ENCODE measurements at places on chromosomes 6 and 20.

DNA sequence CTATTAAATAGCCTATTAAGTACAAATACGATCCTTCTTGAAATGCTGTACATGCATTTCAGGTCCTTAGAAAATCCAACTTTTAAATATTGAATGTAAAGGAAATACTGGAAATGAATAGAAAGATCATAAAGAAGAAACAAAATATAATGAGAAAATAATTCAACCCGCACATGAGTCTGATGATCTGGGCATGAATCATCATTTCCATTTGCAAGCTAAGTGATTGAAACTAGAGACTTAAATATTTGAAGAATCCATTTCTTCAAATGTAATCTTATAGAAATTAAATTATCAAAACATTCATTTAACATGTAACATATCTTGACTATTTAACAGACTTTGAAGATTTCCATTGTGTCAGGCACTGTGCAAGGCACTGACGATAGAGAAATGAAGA, 977.0 kb downstream of the TFAP2A start:
- DNase-seq = no peak

- DNase-seq = no peak
Measured at GRCh38 chr6:84882768-84883766, 118.7 kb upstream of the TBX18 start.

DNA sequence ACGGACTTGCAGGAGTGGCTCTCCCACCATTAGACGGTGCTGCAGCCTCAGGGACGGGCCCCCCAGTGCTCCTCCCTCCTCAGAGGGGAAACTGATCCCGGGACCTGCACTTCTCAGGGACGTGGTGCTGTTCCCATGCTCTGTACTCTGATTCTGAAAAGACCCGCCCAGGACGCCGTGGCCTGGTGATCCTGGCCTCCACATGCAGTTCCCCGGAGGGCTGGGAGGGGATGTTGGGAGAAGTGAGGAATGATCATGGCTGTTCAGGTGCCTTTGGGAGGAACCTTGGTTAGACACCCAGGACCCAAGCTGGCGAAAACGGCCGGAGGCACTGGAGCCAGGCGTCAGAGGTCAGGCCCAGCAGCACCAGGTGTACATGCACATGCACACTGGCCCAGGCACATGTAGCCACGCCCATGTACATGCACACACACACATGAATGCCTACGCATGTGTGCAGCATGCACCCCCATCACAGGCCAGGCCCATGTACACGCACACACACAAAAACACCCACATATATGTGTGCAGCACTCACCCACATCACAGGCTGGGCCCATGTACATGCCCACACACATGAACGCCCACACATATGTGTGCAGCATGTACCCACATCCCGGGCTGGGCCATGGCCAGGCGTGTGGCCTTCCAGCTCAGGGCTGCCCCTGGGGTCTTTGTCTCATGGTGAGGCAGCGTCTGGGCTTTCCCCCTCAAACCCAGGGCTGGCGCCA, 52.6 kb upstream of the DACT2 start:
- no peak for DNase-seq

- DNase-seq = no peak
Measured at GRCh38 chr20:4774207-4774606, 52.5 kb downstream of the PRND start.

DNA sequence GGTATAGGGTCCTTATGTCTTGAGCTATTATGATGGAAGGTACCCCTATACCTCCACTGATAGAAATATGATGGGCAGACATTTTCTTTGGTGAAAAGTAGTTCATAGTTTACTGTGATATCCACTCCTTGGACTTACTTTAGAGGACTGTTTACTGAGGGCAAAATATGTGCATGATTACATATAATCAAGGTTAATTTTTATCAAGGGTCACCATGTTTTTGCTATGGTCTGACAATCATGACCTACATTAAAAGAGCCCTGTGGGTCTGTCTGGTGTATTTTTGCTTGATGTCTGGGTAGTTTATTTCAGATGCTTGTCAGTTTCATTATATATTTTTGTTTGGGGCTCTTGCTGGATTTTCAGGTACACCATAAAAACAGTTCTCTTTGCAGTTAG, 40.1 kb downstream of the CDKAL1 start:
- no peak for DNase-seq

- no peak for DNase-seq
Measured at GRCh38 chr6:18263418-18264218, 712 bp downstream of the DEK start.

GRCh38 chr6:90428514-90428913, 131.9 kb upstream of the BACH2 start:
- no peak for DNase-seq

DNA sequence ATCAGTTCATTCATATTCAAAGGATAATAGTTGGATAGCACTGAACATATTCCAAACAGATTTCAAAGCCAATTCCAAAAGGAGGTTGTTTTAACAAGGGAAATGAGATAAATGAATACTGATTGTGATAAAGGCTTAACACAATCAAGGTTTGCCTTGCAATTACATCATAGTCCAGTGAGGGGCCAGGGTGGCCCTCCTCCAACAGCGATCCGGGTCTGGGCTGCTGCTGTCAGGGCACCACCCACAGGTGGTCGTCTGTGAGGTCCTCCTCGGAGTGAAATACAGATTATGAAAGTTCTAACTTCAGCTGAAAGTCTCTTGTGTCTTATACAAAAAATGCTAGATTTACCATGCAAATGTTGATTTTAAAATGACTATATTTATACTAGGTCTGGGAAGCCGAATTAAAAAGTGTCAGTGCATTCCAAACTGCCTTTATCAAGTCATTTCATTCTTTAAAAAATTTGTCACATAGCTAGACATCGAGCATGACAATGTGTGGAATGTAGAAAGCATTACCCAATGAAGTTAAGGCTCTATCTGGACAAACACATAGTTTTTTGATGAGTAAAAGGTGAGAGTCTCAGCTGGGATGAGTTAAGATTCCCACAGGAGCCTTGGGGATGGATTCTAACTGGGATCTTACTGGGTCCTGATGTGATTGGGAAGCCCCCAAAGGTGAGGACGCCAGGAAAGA, 65.9 kb upstream of the SLC22A23 start:
- no peak for DNase-seq

- DNase-seq = no peak
Measured at GRCh38 chr6:157258878-157259277, 64.4 kb downstream of the TMEM242 start.

GRCh38 chr6:136468711-136469110, 81.5 kb downstream of the MAP7 start:
- DNase-seq = no peak

- DNase-seq = no peak
Measured at GRCh38 chr6:2968600-2969135, 2.7 kb downstream of the SERPINB6 start.

GRCh38 chr6:39228992-39229767, at the start of gene KCNK5:
Gene KCNK5 (minus strand): TSS chr6:39229475. CDS start chr6:39229111, 364 bp downstream.
- peak; percentile 81 for DNase-seq

DNA sequence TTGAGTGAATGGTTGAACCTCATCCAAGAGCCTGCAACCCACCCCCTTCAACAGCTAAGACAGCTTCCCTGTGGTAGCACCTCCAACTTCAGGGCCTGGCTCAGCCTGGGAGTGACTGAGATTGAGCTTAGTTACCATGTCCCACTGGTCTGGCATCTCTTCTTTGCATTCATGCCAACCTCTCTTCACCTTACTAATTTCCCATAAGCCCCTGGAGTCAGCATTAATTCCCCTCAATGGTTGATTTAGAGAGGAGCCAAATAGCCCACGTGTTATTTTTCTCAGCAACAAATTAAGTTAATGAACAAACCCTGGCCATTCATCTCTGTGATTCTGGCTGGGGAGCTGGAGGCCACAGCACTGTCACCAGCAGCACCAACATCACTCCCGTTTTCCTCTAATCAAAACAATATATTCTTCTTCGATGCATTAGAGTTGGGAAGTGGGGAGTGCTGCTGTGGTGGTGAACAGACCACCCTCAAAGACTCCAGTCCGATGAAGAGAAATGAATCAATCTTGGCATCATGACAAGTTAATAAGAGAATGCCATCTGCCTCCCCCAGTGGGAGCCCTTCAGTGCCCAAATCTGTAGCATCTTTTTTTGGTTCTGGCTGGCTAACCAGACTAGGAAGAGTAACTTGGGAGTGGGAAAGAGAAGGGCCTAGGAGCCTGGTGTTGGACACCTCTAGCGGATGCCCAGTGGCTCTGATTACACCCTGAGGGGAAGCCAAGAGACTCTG, 316.9 kb upstream of the RNF24 start:
- DNase-seq = no peak

- DNase-seq = no peak
Measured at GRCh38 chr20:2559279-2559626, 22.9 kb downstream of the TMC2 start.

GRCh38 chr6:167275436-167275835, 15.7 kb upstream of the UNC93A start:
- DNase-seq = no peak

DNA sequence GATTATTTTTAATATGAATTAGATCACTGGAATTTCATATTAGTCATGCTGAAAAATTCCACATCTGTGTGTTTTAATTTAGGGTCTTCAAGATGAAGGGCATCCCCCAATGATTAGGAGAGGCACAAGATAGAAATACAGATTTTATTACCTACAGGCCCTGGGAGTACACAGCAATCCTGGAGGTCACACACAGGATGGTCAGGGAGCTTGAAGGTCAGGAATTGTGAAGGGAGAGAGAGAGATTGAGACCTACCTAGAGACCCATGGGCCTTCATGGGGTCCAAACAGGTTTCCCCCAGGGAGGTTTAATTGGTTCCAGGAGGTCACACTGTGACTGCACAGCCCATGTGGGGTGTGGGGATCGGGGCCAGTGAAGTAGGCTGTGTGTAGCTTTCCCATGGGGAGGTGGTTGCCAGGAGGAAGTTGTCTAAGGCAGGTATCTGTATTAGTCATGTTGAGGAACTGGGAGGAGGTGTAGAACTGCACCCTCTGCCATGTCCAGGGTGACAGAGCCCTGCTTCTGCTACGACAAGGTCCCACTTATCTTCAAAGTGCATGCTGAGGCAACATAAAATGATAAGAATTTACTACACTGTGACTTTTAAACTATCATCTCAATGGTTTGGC, 18.3 kb downstream of the SNX9 start:
- DNase-seq = no peak

DNA sequence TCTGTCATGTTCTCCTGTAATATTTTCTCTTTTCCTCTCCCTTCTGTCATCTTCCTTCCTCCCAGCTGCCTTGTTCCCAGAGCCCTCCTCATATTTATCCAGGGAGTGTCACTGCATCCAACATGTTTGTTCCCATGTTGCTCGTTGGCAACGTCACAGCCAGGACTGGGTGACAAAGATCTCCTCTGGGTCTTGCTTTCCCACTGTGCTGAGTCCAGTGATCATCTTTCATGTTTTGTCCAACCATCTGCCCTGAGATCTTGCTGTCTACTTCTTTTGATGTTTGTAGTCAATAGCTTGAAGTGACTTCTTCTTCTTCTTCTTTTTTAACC, 26.6 kb downstream of the FARS2 start:
- DNase-seq = no peak

DNA sequence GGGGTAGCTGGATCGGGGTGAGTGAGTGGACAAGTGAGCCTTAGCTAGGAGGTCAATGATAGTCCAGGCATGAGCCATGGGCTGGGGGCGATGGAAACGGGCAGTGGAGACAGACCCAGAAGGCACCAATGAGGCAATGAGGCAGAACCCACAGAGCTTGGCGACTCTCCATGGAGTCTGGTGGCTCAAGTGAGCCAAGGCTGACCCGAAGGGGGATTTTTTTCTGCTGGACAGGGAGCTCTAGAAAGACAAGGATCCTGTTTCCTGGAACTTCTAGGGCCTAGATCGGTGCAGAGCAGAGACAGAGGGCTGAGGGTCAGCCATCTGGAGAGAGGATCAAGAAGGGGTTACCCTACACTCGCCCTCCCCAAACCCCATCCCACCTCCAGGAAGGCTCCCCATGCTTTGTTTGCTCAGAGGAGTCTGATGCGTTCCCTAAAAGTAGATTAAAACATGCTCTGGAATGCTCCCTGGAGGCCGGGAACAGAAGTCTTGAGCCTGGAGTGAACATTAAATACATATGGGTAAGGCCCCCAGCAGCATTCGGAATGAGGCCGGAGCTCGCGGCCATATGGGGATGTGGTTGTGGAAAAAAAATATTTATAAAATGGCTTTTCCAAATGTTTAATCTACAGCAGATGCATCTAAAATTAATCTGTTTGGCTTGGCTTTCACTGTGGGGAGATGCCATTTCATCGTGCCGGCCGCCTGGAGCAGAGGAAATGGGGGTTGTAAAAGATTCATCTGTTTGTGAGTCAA, 237.8 kb upstream of the PMEPA1 start:
- DNase-seq = no peak

- DNase-seq = no peak
Measured at GRCh38 chr6:54135665-54136369, 24.6 kb downstream of the MLIP start.

DNA sequence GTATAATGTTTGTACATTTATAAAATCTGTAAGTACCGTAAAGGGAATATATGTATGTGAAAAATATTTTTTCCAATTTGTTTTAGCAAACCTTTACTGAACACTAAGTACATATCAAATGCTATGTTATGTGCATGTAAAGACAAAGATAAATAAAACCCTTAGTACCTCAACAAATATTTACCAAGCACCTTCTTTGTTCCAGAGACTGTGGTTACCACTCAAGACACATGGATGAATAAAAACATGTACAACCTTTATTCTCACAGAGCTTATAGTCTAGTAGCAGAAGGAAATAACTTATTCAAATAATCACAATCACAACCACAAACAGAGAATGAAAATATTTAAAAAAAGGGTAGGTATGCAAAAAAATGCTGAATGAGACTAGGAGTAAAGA, 17.5 kb downstream of the TMX4 start:
- DNase-seq = no peak

- DNase-seq = no peak
Measured at GRCh38 chr20:25421102-25421501, 13.6 kb downstream of the GINS1 start.

- DNase-seq = no peak
Measured at GRCh38 chr6:55220961-55221360, 46.6 kb downstream of the HCRTR2 start.

- no peak for DNase-seq
Measured at GRCh38 chr6:160899671-160900430, 91.7 kb upstream of the MAP3K4 start.

DNA sequence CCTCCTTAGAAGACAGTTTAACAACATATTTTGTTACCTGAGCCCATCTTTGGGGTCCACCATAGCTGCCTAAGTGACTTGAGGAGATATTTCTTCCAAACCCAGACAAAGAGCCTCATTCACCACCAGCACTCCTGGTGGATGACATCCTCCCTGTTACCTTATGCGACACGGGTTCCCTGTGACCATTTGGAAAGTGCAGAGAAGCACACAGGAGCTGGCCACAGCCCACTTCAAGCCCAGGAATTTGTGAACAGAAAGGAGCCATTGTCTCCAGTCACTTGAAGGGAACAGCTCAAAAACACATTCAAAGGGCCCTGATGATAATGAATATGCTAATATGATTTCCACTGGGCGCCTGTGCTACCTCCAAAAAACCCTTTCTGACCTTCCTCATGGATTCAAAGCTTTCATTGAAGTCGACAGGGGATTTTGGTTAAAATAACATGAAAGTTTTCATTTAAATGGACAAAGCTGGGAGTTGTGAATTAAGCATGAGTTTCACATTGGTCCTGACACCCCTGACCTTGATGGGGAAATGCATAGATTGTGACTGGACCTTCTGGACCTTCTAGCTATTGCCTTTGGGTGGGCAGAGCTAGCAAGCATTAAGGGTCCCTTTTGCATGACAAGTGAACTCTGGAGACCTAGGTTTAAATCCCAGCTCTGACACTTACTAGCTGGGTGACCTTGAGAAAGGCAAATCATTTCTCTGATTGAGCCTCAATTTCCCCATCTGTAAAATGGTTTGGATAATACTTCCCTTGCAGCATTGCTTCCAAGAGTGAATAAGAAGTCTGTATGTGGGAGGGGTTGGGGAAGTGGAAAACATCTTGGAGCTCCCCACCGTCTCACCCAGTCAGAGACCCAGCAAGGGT, 83.3 kb upstream of the SIRPA start:
- no peak for DNase-seq

All from glutamatergic neuron (in vitro differentiated cells).